Activated T-cell treated with anti-CD3 and anti-CD28 coated beads, Interleukin-2, amount 50 U/mL, for 48 hours (primary cell): ENCODE measurements at places on chromosomes 13 and 19.

DNA sequence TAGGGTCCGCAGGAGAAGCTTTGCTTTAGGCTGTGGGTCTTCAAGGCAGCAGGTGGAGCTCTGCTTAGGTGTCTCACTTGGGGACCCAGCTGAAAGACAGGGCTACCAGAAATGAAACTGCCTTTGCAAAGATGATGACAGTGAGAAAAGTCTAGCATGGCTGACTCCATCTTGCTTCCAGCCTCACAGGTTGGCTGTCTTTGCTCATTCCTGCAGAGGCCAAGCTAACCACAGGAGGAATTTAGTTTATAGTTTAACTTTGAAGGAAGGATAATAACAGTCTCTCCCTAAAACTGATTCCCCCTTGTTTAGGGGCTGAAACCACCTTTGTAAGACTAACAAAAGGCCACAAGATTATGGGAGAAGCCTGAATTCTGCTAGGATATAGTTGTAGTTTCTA is 252.4 kb downstream of the UQCRFS1 start:
- DNase-seq: no peak

- no peak for DNase-seq
Observed at GRCh38 chr19:31448221-31448657, 99.0 kb upstream of the TSHZ3 start.

GRCh38 chr19:16527971-16528521 is 14.2 kb downstream of the CHERP start:
- DNase-seq: peak; percentile 66

- peak; percentile 76 for DNase-seq
Observed at GRCh38 chr19:42176990-42177685, 40.3 kb downstream of the DEDD2 start.

DNA sequence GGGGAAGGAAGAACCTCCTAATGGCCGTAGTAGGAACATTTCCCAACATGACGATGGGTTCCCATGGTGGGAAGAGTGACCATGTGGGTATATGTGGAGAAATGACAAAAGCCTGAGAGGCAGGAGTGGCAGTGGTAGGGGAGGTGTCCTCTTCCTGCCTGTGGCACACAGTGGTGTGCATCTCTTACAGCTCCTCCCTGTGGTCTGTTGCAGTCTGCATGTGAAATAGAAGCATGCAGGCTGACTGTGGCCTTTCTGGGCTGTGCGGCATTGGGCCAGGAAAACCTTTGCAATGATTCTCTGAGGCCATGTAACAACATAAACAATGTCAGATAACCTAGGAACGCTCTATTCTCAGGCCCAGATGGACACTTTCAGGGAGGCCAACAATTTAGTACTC is 84.0 kb downstream of the LACC1 start:
- DNase-seq: no peak

GRCh38 chr13:34667286-34668218 is 274.5 kb upstream of the NBEA start:
- DNase-seq: no peak

DNA sequence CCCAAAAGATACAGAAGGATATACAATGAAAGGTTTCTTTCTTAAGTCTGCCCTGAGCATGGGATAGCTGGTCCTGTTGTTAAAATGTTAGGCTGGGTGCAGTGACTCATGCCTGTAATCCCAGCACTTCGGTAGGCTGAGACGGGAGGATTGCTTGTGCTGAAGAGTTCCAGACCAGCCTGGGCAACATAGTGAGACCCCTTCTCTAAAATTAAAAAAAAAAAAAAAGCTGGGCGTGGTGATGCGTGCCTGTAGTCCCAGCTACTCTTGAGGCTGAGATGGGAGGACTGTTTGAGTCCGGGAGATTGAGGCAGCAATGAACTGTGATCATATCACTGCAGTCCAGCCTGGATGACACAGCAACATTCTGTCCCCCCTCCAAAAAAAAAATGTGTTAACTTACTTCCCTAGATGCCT is 52.5 kb upstream of the SHKBP1 start:
- DNase-seq: no peak

- DNase-seq: no peak
Observed at GRCh38 chr19:18904334-18905057, 8.5 kb upstream of the CERS1 start.

DNA sequence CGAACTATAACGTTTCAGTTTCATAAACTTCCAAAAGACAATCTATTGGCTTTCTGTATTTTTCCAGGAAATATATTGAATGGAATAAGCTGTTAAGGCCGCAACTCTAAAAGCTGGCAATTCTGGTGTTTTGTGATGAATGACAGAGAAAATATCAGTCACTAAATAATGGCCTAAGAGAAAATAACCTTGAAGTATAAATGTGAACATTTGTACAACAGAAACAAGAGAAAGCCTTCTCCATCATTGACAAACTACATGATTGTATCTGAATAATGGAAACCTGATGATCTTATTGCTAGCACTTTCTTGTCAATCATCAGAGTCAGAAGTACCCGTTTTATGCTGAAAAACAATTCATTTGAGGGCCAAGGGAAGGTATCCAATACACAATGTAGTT is 134.3 kb downstream of the TRPC4 start:
- DNase-seq: no peak

- DNase-seq: peak; percentile 29
Observed at GRCh38 chr13:113145911-113146598, 12.4 kb upstream of the PROZ start.

GRCh38 chr13:48066310-48066989 is 28.5 kb downstream of the MED4 start:
- no peak for DNase-seq

- no peak for DNase-seq
Observed at GRCh38 chr19:585551-586110, 4.0 kb upstream of the HCN2 start.

DNA sequence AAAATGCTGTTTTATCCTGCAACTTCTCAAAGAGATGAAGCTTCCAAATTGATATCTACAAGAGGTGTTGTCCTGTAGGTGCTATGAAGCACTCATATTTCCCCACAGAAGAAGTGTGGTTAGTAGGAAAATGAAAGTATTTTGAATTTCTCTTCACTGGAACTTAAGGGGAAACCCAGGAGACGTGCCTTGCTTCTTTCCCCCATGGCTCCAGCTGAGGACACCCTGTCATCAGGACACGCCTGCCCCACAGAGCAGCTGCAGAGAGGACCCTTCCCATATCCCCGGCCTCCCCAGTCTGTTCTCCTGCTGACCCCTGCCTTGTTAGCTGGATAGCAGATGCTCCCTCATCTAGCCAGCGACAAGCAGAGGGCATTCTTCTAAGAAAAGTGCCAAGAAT is 371.3 kb downstream of the COG6 start:
- DNase-seq: peak; percentile 72

DNA sequence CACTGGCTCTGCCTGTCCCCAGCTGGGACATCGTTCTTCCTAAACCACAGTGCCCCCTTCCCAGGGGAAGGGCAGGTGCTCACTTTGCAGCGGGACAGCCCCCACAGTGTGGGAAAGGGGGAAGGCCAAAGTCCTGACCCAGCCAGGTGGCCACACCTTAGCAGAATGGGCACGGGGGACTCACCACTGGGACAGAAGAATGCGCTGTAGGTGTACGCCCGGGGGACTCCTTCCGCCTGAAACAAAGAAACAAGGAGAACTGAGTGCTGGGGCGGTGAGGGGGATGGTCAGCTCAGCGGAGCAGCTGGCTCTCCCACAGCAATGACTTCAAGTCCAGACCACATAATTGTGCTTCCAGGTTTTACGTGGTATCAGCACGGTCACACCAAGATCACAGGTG is 49.4 kb downstream of the F2RL3 start:
- no peak for DNase-seq

DNA sequence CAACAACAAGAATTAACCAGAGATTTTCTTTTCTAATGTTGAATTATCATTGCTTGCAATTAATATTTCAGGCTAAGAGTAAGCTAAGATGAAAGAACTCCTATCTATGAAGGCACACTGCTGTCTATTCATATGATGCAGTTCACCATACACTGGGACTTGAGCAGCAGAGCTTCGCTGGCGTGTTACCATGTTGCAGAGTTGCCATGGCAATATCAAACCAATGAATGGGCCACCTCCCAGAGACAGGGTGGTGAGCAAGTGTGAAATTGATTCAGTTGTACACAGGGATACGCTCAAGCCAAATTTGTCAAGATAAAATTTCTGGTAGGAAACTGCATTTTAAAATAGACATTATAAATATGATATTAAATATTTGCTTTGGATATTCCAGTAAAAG is 69.3 kb upstream of the MYO16 start:
- no peak for DNase-seq

DNA sequence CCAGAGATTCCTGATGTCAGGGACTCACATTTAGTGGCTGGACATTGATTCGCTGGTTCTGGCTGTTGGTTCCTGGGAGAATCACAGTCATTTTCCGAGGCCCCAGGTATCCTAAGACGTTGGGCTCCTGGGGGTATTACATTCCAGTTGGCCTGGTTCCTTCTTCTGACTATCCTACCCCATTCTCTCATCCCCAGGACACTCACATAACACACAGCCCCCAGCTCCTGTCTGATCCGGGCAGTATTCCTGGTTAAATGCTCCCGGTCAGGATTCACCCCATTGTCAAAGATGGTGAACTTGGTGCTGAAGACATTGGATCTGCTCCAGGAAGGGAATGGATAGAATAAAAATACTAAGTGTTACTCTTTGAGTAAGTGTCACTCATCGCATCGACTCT is 11.5 kb downstream of the PPP1R15A start:
- DNase-seq: no peak

DNA sequence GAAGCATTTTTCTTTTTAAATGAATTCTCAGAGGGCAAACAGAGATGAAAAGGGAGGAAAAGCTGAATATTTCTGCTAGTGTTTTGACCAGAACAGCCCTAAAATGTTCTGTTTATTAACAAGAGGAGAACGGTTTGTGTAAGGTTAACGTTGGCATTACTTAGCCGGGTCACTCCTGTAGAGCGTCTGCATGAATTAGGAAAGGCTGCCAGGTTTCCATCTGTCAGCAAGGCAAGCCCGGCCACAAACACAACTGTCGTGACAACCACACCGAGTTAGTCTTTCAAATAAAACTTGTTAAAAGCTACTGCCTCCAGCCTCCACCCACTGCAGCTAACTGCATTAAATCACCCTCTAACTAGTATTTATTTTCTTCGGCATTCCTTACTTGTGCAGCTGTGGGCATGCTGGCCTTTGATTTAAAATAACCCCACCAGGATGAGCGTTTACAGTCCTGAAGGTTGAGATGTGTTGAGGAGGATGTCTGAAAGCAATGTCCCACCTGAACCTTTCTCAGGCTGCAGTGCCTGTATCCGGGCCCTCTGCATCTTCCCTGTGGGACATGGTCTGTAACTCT is 527.9 kb downstream of the FGF9 start:
- no peak for DNase-seq

DNA sequence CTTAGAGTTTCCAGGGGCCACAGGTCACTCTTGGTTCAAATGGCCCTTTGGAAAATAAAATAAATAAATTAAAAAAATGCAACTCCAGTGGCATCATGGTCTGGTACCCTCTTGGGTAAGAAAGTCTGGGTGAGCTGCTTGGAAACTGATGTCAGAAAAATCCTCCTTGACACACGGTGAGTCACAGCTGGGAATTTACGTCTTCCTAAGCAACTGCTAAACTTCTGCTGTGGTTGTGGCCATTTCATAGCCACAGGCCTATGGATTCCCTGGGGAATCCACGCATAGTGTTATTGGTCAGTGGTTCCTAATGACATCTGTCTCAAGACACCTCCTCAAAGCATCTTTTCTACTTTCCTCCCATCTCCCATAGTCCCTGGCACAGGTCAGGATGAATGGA is 220.8 kb downstream of the COG6 start:
- no peak for DNase-seq

DNA sequence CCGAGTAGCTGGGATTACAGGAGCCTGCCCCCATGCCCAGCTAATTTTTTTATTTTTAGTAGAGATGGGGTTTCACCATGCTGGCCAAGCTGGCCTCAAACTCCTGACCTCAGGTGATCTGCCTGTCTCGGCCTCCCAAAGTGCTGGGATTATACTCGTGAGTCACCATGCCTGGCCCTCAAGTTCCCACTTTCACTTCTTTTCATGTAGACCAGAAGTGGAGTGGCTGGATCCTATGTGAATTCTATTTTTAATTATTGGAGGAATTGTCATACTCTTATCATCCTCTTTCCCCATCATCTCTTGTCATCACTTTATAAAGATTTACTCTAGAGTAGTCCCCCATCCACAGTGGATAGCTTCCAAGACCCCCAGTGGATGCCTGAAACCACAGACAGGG is 12.8 kb upstream of the SIGLEC10 start:
- no peak for DNase-seq

DNA sequence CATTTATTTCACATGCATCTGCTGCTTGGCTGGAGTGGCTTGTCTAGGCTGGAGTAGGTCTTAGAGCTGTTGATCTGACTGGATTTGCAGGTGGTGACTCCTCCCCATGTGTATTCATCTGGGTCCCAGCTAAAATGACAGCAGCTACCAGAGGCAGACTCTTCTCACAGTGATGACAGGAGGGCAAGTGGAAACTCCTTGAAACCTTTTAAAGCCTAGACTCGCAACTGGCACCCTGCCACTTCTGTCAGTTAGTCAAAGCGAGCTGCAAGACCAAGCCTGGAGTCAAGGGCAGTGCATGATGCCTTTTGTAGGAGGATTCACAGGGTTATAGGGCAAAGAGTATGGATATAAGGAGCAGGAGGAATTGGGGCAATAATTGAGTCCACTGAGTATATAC is 65.2 kb downstream of the TEX26 start:
- no peak for DNase-seq

GRCh38 chr19:18725841-18726770 is 42.6 kb downstream of the CRTC1 start:
- DNase-seq: no peak

- DNase-seq: peak; percentile 53
Observed at GRCh38 chr19:3507371-3508120, 1.4 kb downstream of the FZR1 start.

- peak; percentile 79 for DNase-seq
Observed at GRCh38 chr19:54208784-54209057, 8.1 kb downstream of the RPS9 start.

- DNase-seq: no peak
Observed at GRCh38 chr13:114008964-114009589, 35.2 kb upstream of the C13orf46 start.

DNA sequence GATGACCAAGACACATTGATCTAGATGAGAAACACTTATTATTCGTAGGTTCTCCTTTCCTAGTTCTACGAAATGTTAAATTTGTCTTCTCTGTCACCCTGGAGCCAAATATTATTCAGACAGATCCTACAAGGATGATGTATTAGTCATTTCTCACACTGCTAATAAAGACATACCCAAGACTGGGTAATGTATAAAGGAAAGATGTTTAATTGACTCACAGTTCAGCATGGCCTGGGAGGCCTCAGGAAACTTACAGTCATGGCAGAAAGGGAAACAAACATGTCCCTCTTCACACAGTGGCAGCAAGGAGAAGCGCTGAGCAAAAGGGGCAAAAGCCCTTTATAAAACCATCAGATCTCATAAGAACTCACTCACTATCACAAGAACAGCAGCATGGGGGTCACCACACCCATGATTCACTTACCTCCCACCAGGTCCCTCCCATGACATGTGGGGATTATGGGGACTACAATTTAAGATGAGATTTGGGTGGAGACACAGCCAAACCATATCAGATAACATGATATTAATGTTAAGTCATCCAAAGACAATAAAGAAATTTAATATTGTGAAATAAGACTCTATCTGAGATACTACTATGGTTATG is 1248.8 kb upstream of the SLC10A2 start:
- DNase-seq: no peak
